Lower leg skin (tissue), 4 donors: ENCODE measurements at places on chromosomes 11 and 22. TPM values are rescaled to one million over a fixed set of nuclear protein-coding genes. Genes with fewer than 3 reads are reported as not detected.
A peak's percentile ranks its signal among the peaks of the same experiment; 100 is the strongest.

- DNase-seq = no peak
These were observed 86.7 kb downstream of the APOL5 start for GRCh38 chr22:35804421-35804820.

DNA sequence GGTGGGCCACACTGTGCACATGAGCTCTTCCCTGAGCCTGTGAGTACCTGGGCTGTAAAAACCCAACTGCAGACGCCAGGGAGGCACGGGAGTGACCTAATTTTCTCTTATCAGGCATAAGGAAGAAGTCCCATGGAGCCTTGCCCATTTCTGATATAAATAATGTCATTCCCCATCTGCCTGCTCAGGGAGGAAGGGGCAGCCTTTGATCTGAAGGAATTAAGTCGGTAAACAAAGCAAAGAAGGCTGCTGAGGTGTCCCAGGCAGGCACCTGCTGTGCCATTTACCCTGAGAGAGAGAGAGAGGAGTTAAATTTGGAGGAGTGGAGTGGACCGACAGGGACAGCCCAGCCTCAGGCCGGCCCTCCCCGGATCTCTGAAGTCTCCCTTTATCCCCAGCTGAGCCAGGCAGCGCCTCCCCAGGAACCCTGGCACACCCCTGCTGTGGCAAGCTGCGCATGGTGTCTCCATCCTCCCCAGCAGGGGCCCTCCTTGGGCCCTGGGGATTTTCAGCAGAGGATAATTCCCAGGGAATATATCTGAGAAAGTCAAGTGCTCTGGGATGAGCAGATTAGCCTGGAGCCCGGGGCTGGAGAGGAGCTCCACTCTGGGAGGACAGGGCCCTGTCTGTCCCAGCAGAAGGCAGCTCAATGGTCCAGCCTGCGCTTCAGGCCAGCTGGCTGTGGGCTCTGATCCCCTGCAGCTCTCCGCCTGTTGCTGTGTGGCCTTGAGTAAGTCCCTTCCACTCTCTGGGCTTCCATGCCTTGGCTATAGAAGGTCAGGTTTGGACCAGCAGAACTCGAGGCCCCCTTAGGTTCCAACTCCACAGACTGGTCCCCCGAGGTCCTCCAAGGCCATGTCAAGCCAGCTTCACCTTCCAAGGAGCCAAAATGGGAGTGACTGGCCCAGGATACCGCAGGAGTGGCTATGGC lies 17.5 kb upstream of the CABP7 start:
- DNase-seq = no peak

DNA sequence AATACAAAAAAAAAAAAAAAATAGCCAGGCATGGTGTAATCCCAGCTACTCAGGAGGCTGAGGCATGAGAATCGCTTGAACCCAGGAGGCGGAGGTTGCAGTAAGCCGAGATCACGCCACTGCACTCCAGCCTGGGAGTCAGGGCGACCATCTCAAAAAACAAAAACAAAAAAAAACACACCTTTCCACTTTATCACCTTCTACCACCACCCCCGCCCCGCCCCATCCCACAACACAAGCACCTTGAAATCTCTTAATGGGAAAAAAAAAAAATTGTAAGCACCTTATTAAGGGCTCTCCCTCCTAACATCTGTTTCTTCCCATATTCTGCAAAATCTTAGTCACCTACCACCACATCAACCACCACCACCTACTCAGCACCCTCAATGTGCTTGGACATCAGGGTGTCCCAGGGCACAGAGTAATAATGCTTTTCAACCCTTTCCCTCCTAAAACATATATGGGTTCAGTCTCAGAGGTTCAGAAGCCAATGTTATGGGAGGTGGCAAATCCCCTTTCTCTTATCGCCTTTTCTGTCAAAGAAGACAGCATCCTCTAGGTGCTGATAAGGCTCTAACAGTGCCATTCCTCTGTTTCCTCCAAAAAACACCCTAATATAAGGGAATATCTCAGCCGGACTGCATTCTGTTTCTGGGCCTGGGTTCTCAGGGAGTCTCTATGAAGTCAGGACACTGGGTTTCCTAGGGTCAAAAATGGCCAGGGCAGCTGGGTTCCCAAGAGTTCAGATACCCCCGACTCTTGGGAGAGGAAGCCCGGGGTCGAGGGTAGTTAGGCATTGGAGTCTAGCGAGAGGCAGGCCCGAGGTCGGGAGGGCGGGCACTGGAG lies 718 bp downstream of the INTS5 start:
- DNase-seq = no peak

GRCh38 chr11:66543263-66544107 lies 2.4 kb downstream of the ZDHHC24 start:
- DNase-seq = no peak

DNA sequence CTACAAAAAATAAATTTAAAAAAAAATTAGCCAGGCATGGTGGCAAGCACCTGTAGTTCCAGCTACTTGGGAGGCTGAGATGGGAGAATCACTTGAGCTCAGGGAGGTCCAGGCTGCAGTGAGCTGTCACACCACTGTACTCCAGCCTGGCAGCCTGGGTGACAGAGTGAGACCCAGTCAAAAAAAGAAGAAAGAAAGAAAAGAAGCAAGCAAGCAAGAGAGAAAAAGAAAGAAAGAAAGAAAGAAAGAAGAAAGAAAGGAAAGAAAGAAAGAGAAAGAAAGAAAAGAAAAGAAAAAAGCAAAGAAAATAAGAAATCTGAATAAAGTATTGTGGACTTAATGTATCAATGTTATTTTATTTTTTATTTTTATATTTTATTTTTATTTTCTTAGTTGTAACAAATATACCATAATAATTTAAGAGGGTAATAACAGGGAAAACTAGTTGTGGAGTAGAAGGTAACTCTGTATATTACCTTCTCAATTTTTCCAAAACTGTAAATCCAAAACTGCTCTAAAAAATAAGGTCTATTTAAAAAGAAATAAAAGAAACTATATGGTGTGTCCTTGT lies 1.1 kb upstream of the ZNF215 start:
- no peak for DNase-seq

GRCh38 chr22:49244466-49245420 lies 582.9 kb downstream of the BRD1 start:
- peak; percentile 63 for DNase-seq

DNA sequence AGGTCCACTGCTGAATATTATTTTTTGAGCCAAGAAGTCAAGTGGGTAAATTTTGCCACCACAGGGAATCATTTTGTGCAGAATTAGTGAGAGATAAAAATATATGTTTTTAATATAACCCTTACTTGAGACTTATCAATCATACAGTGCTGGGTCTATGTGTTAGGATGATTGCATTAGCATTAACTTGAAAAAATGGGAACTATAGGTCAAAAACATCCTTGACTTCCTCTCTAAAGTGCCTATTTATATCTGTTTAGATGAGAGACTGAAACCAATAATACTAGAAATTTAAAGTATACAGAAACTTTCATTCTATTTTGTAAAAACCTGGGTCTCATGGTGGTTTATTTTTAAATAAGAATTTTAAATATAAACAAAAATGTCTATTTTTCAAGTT lies 65.1 kb upstream of the CARD18 start:
- no peak for DNase-seq

- no peak for DNase-seq
These were observed 19.7 kb downstream of the ZNF195 start for GRCh38 chr11:3359092-3359824.

DNA sequence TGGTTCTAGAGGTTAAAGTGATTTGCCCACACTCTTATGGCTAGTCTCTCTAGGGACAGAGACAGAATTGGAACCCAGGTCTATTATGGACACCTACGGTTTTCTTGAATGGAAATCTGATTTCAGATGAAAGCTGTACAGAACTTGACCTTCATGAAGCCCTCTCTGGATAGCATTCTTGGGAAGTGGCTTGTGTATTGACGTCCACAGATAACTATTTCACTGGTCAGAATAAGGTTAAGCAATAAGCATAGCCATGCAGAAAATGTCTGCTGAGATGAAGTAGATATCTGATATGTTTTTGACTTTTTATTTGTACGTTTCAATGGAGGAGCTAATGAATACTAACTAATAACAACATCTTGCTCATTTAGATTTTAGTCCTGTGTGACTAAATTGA lies 1.1 kb downstream of the TLCD5 start:
- DNase-seq = no peak

DNA sequence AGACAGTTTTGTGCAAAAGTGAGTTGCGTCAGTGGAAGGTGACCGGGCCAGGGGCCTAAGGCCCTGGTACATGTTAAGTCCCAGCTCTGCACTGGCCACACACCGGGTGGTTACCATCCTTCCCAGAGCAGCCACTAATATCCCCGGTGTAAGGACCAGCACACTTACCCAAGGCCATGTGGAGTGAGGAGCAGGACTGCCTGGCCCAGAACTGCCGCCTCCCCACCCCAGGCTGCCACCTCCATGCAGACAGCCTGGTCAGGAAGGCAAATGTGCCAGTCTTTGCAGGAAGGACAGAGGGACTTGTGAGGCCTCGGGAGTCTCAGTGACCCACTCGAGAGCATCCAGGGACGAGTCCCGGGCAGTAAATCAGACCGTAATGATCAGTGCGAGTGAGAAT lies 102.9 kb downstream of the MORC2 start:
- DNase-seq = peak; percentile 76

DNA sequence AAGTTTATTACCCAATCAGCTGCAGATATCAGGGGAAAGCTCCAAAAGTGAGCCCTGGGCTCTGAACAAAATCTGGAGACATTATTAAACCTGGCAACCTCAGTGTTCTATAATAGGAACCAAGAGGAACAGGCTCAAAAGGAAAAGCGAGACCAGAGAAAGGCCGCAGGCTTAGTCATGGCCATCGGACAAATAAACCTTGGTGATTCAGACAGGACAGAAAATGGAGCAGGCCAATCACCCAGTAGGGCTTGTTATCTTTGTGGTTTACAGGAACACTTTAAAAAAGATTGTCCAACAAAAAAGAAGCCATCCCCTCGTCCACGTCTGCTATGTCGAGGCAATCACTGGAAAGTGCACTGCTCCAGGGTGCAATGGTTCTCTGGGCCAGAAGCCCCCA lies 7.7 kb upstream of the PANX1 start:
- no peak for DNase-seq

- no peak for DNase-seq
These were observed 35.0 kb upstream of the OR6M1 start for GRCh38 chr11:123841174-123841573.

DNA sequence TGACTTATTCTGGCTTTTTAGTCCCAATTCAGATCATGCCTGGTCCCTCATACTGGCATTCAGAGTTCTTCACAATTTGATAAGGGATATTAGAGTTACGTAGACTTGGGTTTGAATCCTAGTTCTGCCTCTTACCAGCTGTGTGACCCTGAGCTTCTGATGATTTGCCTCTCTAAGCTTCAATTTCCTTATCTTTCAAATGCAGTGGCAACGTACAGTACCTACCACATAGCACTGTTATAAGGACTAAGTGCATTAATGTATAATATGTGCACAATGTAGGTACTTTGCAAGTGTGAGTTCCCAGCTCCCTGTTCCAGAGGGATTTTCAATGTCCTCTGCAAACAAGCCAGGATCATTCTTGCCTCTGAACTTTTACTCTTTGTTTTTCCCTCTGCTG lies 7.3 kb downstream of the RHOG start:
- DNase-seq = no peak

DNA sequence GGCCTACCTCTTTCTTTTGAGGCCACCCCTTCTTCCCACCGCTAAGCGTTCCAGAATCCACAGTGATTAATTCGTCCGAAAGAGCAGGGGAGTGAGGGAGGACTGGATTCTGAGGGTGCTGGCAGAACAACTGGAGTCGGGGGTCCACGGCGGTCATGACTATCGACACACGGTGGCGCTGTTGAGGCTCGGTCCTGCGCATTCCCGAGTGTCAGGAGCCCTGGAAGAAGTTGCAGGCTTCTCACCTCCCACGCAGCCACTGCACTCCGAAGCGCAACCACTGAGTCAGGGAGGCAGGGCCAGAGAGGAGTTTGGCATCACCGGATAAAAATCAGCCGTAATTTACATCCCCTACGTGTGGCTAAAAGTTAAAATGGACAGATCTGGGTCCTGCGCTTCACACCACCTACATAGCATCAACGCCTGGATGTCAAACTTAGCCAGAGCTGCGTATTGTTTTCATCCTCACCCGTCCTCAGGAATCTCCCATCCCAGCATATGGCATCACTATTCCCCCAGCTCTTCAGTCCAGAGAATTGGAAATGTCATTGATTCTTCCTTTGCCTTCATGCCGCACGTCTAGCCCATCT lies 10.7 kb upstream of the CTSF start:
- peak; percentile 37 for DNase-seq

DNA sequence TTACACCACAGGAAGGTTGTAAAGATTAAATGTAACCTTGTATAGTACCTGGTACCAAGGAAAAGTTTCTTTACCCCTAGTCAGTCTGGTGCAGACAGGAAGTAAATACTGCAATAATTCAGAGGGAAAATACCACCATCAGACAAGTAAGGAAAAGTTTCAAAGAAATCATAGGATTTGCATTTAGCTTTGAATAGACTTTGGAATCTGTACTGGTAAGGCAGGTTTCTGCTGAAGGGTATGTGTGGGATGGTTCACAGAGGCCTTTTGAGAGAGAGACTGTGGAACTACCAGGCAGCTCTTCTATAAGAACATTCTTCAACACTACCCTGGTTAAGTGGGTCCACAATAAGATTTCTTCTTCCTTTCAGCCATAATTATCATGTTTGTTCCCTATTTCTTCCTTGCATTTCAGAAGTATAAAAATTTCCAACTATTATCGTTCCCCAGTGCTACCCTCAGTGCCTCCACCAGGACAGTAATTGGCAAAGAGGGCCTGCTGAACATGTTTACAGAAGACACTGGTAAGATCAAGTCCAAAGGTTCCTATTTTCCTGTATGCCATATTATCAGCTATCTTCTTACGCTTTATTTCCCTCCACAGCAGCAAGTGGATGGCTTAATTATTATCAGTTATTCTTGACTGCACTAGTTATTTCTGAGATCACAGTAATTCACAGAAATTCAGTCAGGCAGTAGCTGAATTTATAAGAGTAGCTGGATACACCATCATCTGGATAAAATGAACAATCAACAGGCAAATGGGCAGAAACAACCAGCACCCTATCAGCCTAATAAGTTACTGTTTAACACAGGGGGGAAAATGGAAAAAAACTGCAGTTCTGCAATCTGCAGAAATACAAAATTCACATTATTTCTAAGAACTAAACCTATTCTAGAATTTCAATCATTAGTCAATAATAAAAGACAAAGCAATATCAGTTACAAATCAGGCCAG lies 48.5 kb downstream of the PITPNB start:
- DNase-seq = no peak

HTR3B gene
- total RNA-seq = not detected

ANO5 gene
- total RNA-seq = 0.19 TPM

SEPTIN5 gene
- total RNA-seq = 102 TPM

SCO2 gene
- 4.0 TPM for total RNA-seq

RFPL1 gene
- total RNA-seq = not detected

SOX6 gene
- total RNA-seq = 31.8 TPM
